ENCODE measurements at places on chromosomes 12 and 14.
A peak's percentile ranks its signal among the peaks of the same experiment; 100 is the strongest.

DNA sequence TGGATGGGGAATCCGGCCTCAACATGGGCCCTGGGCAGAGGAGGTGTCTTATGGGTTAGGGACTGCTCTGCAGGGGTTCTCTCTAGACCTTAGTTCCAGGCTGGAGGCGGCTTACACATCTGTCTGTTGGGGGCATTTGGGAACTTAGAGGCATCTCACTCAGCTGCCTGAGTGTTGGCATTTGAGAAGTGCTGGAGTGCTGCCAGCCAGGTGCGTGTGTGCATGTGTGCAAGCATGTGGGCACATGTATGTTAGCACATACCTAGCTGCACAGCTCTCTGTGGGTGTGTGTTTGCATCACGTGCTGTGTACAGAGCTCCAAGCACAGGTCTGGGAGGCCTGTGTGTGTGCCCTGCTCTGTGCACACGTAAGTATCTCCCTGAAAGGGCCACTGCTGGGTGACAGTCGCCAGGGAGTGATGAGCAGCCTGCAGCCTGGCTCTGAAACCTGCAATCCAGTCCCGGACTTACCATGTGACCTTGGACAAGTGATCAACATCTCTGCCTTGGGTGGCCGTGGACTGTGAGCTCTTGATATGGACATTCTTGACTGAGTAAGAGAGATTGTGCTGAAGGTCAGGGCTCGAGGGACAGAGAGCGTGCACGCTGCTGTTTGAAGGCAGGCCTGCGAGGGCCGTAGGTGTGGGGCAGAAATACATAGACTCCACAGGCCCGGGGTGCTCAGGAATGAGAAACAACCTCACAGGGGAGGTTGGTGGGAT is 5.2 kb downstream of the LRTM2 start:
- no peak for DNase-seq

DNA sequence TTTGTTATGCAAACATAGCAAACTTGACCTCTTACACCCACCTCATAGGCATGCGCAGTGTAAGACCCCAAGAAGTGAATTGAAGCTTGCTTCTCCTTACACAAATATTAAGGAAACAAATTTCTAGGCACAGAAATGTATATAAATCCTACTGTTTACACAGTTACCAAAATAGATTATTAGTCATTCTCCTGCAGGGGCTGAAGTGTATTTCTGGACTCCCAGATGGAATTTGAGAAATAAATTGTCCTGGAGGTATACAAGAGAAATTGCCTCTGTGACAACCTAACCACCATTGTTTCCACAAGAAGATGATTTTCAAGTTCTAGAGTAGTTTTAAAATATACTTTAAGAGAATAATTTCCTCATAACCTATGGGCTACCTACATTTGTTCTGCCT is 656.0 kb upstream of the MDGA2 start:
- no peak for DNase-seq

DNA sequence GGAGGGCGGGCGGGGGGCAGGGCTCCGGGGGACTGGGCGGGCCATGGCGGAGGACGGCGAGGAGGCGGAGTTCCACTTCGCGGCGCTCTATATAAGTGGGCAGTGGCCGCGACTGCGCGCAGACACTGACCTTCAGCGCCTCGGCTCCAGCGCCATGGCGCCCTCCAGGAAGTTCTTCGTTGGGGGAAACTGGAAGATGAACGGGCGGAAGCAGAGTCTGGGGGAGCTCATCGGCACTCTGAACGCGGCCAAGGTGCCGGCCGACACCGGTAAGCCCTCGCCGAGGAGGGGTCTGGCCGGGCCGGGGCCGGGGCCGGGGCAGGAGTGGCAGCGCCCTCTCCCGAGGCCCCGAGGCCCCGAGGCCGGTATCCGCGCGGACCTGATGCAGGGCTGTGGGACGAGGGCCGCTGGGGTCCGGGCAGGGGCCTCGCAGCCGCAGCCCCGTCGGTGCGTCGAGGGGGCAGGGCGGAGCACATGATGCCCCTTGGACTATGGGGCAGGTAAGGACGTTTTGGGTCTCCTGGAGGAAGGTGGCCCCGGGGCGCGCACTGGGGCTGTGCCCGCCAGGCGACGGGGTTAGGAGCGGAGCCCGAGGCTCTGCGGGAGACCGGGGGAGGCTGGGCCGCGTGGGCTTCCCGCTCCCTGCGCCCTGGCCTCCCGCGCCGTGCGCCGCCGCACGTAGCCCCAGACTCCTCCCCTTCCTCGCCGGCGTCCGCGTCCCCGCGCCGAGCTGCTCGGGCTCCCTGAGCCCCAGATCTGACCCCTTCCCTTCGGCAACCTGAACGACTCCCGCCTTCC is at the start of gene TPI1:
TSS of gene TPI1 (plus strand) at position 119 of the 798 bp plus-strand sequence. CDS start at position 155, 36 bp downstream.
- DNase-seq = peak; percentile 85

DNA sequence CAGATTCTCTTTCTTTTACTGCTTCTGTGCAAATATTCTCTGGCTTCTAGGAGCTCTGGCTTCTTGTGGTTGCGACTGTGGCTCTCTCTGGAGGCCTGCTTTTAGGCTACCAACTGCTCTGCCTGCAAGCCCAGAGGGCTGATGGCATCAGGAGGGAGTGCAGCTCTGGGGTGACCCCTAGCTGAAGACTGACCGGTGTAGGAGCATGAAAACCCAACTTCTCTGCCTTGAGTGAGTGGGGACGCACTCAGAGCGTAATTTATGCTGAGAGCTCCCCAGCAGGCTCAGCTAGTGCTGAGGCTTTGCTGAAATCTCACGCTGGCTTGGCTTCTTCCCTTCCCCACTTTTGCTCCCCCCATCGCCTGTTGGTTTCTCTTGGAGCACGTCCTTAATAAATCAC is 29.9 kb upstream of the RBM19 start:
- no peak for DNase-seq

DNA sequence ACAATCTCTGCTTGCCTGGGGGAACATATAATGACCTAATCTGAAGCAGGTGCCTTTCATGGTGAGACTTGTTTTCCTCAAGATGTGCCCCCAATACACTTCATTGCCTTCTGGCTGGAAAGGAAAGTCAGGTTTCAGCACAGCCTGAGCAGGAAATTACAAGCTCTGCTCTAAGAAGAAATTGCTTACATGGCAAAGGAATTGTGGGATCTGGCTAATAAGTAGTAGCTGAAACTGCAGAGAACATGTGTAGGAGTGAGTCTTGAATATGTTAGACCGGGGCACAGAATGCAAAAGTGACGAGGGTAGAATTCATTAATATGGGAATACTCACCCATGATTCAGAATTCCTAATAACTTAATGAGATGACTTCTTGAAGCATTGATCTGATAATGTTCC is 6.3 kb upstream of the CFAP54 start:
- no peak for DNase-seq

DNA sequence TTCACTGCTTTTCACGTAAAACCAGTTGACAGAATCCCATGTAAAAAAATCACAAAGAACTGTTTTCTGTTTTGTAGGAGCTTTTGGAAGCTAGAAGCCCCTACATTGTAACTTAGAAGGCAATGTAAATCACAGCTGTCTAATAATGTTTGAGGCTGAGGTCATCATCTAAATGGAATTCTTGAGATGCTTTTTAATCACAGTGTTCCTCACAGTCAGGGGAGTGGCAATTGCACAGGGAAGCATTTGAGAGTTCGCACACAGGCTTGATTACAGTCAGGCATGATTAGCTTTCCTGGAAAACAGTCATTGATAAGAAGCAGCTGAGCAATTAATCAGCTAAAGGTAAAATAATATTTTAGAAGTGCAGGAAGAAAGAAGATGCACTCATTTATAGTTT is 2.9 kb downstream of the SLC17A8 start:
- no peak for DNase-seq
